ENCODE measurements at places on chromosomes 7 and 10.

DNA sequence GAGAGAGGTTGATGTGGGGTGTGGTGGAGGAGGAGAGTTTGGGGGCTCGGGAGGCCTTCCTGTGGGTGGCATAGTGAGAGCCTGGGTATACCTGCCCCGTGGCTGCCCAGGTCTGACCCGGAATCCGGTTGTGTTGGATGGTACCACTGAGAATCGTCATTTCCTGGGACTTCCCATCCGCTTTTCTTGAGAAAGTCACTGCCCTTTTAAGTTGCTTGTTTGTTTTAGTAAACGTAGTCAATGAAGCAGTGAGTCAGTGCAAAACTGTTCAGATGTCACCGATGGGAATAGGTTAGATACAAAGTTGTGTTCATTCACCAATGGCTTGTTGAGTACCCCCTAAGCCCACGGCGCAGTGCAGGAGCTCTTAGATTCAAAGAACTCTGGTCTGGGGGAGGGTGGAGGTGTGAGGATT is 285.8 kb downstream of the CAMK1D start:
- DNase-seq = no peak

- DNase-seq = no peak
Measured at GRCh38 chr7:18063149-18063901, 35.7 kb upstream of the PRPS1L1 start.

DNA sequence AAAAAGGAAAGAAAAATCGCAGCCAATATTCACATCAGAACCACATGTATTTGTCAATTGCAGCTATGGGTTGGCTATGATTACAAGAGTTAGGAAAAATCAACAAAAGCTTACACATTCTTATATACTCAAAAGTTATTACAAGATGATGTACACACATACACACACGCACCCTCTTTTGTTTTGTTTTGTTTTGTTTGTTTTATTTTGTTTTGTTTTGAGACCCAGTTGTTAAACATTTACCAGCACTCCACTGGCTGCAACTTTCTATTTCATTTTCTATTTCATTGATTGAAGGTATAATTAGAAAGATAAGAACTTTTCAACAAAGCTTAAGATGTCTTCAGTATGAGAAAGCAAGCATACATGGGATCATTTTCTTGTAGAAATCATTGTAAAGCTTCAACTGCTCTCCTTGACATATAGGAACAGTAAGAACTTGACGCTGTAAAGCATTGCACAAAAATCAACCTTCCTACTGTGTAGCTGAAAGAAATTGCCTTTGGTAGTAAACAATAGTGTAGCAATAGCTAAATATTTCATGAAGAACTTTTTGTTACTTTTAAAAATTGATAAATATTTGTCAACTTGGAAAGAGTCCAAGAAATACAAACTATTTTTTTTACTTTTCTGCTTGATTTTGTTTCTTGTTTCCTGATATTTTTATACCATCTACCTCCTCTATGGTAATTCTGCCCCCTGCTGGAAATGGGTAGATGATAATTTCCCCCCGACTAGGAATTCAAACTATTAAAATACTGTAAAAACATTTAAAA is 205.9 kb downstream of the MBL2 start:
- DNase-seq = peak; percentile 38

DNA sequence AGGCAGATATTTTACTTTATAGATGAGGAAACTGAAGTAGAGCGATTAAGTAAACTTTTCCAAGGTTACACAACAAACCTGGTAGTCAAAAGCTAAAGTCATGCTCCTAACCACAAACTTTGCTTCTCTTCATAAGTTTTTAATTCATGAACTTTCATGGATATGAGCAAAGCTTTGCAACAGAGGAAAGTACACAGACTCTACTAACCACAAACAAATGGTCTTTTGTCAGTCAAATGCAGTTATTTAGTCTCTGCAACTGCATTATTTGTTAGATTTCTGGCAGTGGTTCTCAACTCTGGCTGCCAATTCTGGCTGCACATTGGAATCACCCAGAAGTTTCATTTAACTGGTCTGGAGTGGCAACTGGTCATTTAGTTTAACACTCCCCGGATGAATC is 140.6 kb upstream of the TMEM168 start:
- peak; percentile 79 for DNase-seq

DNA sequence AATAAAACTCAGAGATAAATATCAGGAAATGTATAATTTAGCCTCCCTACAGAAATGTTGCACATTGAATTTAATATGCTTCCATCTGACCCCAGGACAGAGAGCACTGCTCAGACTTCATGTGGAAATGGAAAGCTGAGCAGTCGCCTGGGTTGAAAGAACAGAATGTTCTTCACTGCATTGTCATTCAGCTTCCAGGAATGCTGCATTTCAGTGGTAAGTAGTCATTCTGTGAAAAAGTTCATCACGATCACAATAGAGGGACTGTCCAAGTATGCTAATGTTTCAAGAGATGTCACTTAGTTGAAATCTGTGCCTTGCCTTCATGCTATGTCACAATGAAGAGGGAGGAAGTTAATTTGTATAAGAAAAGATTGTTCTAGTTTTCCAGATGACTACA is 147.3 kb downstream of the NRCAM start:
- no peak for DNase-seq

- DNase-seq = no peak
Measured at GRCh38 chr10:112954974-112955581, 5.0 kb downstream of the TCF7L2 start.

GRCh38 chr7:112509402-112509801 is 28.6 kb downstream of the LSMEM1 start:
- no peak for DNase-seq

- DNase-seq = no peak
Measured at GRCh38 chr7:149377386-149377785, 83.5 kb downstream of the ZNF777 start.

DNA sequence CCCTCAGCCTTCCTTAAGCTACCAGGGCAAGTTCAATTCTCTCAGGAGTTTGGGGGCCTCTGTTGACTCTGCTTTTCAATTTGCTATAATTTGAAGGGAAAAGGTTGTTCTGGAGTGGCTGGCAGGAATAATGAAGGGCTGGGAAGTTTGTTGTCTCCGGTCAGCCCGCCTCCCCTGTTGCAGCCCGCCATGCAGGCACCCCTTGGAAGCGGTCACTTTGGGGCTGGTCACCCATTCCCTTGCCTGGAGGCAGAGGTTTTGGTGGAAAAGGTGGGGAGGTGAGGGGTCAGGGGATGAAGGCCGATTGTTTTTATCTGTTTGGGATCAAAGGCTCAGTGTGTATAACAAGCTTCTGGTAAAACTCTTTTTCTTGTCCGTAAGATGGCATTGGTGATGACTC is 79.1 kb downstream of the GRK5 start:
- no peak for DNase-seq

DNA sequence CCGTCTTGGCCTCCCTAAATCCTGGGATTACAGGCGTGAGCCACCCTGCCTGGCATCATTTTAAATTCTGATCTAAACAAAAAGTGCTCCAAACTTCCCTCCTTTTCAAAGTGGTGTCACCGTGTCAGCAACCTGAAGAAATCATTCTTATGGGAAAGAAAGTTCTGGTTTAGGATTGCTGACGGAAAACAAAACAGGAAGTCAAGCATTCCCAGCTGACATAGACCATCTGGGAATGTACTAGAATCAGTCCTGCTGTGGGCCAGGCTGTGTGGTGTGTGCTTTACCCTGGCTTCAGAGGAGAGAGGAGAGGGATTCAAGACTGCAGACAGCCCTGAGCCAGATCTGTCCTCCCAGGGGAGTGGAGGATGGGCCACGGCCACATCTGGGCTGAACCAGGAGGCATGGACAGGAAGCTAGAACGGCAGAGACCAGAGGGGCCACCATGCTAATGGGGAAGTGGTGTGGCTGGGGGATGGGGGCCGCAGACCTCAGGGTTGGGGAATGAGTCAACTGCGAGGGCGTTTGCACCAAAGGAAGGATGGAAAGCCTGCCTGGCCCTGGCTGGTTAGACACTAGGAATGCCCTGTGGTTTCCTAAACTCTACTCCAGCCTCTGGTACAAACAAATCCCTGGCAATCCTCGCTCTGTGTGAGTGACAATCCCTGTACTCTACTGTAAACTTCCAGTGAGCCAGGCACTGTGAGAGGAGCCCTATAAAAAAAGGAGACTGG is 16.7 kb upstream of the CLIP2 start:
- DNase-seq = peak; percentile 87

DNA sequence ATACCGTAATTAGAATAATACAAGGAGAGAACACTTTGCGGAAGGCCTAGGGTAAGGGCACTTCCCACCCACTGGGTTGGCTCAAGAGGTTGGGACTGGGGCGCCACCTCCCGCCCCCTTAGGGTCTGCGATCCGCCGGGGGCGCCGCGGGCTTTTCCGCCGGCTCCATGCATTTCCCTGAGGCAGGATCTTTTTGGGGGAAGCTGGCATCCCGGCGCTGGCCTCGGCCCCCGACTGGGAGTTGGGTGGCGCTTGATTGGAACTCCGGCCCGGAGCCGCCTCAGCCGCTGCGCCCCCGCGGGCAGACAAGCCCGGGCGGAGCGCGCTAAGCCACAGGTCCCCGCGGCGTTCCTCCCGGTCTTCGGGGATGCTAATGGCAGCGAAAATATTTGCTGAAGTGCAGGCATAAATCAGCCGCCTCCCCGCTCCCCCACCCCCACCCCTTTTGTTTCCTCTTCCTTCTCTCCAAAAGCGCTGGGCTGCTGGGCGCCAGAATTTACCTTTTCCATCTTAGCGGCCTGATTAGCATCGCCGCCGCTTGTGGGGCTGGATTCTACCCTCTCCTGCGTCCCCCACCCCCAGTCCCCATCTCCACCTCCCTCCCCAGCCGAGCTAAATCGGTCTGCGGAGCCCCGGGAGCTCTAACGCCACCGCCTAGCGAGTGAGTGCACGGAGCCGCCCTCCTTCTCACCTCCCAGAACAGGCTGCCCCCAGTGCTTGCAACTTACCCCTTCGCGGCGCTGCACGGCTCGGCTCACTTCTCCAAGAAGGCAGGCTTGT is 5.1 kb downstream of the UNC5B start:
- no peak for DNase-seq

GRCh38 chr7:129751916-129752315 is 140.4 kb downstream of the NRF1 start:
- DNase-seq = no peak

DNA sequence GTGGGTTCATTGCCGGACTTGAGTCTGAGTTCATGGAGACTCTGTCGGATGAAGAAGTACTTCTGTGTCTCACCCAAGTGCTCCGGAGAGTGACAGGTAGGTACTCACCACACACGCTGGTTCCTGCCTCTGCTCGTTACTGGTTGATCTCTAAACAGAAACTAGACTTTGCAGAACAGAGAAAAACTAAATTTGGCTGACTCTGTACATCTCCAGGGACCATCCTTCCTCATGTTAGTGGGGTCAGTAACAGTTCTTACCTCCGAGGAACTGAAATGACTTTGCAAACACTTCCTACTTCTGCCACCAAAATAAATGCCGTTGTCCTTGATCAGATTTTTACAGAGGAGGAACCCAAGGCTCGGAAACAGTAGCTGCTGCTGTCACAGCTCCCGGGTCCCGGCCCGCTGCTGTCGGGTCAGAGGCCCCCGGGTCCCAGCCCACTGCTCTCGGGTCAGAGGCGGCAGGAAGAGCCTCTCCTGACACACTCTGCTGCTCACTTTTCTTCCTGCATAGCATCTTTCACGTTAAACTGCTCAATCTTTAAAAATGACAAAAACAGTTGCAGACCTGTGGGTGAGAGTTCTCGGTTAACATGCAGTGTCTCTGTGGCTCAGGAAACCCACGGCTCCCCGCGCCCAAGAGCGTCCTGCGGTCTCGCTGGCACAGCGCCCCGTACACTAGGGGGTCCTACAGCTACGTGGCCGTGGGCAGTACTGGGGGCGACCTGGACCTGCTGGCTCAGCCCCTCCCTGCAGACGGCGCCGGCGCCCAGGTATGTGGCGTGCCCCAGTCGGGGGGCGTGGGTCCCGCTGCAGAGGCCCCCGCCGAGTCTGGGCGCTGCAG is 4.8 kb upstream of the MTG1 start:
- DNase-seq = no peak

DNA sequence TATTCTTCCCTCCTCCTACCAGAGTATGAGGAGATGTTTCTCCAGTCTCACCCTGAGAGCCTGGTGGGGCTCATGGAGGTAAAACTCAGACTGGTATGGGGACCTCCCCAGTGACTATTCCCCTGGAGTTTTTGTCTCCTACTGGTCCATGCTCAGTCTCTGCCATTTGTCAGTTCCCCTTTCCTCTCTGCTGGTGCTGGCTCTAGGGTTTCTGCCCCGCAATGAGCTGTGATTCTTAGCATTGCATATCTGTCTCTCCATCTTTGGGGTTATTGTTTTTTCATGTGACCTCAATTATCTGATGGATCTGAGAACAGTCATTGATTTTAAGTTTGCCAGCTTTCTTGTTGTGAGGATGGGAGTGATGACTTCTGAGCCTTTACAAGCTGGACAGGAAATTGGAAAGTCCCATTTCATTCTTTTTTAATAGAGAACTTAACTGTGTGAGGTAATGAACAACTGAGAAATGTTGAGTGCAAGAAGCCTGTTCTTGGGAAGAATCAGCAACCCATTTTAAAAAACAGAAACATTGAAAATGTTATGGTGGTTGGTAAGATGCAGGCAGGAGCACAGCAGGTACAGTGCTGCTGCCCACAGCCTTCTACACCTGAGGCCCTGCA is 26.9 kb downstream of the NACAD start:
- no peak for DNase-seq

- no peak for DNase-seq
Measured at GRCh38 chr7:130297628-130298543, 4.9 kb downstream of the CPA4 start.

DNA sequence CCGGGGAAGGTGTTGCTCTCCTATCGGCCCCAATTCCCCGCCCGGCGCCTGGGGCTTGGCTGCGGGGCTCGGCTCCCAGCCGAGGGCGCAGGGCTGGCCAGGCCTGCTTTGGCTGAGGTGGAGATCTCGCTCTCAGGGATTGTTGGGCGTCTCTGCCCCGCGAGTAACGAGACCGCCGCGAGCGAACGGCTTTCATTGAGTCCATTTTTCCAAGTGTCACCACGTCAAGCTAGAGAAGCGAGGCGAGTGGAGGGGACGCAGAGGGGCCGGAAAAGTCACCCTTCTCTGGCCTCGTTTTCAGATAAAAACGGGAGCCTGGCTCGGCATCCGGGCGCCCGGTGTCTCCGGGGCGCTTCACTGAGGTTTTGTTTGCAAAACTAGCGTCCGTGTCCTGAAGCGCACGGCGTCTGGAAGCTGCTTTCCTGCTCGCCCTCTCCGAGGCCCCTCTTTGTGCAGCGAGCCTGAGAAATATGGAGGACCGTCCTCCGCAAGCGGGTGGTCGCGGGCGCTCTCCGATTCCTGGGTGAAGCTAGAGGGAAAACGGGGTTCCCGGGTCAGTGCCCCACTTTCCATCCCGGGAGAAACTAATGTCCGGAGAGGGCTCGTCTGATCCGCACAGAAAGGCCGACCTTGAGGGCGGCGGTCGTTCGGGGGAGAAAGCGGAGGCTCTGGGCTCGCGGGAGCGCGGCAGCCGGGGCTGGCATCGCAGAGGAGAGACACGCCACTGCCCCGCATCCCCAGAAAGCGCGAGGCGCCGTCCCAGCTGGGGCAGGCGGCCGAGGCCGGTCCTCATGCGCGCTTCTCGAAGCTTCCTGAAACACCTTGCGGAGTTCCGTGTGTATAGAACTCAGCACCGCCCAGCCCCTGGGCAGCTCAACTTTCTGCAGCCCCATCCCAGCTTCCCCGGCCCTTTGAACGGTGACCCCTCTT is 3.5 kb upstream of the EN2 start:
- no peak for DNase-seq
